ENCODE measurements at places on chromosomes 11 and 22.

DNA sequence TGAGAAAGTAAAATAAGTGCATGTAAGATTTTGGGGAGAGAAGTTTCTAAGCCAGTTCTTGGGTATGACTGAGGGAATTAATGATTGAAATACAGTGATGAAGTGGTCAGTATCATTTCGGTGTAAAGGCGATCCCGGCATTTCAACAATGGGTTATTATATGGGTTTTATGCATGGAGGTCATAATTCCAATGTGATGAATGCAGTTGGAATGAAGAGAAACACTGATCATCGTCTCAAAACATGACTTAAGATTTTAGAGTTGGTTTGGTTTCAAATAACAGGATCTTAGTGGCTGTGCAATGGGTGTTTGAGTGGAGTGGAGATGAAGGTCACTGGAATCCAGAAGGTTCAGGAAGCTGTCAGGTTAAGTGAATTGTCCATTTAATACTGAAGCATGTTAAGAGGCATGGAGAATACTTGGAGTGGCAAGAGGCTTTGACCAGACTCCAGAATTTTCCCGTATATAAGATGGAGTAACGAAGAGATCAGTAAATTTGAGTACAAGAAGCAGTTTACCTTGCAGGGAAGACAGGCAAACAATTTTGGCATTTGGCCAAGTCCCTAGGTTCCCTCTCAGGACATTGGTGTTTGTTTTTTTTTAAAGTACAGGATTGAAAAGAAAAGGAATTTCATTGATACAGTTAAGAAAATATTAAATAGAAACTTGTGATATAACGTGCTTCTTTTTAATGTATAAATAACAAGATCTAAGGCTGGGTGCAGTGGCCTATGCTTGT lies 96.4 kb upstream of the BIRC3 start:
- no peak for DNase-seq

DNA sequence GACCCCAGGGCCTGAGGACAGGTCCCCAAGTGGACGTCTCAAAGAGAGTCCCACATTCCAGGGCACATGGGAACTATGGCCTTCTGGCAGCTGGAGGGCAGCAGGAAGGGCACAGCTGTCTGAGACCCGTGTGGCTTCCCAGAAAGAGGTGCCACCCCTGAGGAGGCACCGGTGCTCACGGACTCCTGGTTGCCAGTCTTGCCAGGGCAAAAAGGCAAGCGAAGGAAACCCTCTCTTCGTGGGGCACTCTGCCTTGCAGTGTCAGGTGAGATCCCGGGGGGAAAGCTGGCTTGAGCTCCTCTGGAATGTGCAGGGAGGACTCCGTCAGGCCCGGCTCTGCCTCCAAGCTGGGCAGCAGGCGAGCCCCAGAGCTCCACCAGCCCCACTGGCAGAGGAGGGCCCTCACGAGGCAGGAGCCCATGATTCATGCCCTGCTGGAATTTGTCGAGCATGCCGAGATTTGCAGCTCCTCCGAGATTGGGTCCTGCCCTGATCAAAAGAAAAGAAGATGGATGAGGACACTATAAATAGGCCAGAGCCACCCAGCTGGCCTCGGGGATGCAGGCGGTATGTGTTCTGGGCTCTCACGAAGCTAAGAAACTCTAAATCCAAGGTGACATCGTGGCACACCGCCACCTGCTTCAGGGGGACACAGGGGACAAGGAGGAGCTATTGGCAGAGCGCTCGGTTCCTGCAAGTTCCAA lies 9.9 kb upstream of the CELSR1 start:
- DNase-seq, result no peak

- DNase-seq, result no peak
Measured at GRCh38 chr22:45475063-45475747, 27.5 kb upstream of the FBLN1 start.

GRCh38 chr11:127230392-127230791 lies 229.8 kb upstream of the KIRREL3 start:
- no peak for DNase-seq

GRCh38 chr11:128941110-128941509 lies 1.6 kb downstream of the TP53AIP1 start:
- no peak for DNase-seq

DNA sequence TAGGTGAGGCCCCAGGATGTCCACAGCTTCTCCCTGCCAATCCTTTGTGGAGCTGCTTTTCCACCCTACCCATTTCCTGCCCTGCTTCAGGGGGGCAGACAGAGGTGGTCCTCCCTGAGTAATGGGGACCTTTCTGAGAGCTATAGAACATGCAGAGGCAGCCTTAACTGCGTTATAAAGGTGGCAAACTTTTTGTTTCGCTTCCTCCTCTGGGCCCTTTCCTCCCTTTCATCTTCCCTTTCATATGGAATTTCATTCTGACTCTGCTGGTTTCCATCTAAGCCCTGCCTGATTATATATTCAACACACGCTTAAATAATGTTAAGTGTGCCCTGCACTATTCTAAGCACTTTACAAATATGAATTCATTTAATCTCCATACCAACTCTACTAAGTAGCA lies 169.3 kb upstream of the E2F8 start:
- DNase-seq, result no peak

DNA sequence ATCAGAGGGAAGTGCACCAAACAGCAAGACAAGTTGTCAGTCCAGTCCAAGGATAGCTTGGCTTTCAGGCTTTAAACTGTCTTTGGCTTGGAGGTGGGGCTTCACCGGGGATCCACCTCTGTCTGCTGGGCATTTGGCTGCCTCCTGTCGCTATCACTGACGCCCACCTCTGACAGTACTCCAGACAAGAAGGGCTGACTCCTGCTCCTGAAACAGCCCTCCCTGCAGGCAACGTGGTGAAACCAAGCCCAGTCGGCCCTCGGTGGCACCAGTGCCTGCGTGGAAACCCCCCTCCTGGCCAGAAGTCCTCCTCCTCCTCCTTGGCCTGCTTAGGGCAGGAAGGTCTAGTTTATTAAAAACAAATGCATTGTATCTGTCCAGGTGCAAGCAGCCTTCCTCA lies 16.9 kb downstream of the DHCR7 start:
- no peak for DNase-seq

GRCh38 chr22:23047742-23048141 lies 22.6 kb upstream of the GNAZ start:
- DNase-seq, result no peak

GRCh38 chr11:63737718-63738117 lies 30.9 kb downstream of the ZFTA start:
- no peak for DNase-seq

- no peak for DNase-seq
Measured at GRCh38 chr11:94342250-94342649, 37.9 kb downstream of the IZUMO1R start.

GRCh38 chr22:27419473-27419872 lies 382.1 kb downstream of the MN1 start:
- DNase-seq, result no peak

- DNase-seq, result peak; percentile 38
Measured at GRCh38 chr11:124762624-124763155, 600 bp upstream of the ESAM start.

DNA sequence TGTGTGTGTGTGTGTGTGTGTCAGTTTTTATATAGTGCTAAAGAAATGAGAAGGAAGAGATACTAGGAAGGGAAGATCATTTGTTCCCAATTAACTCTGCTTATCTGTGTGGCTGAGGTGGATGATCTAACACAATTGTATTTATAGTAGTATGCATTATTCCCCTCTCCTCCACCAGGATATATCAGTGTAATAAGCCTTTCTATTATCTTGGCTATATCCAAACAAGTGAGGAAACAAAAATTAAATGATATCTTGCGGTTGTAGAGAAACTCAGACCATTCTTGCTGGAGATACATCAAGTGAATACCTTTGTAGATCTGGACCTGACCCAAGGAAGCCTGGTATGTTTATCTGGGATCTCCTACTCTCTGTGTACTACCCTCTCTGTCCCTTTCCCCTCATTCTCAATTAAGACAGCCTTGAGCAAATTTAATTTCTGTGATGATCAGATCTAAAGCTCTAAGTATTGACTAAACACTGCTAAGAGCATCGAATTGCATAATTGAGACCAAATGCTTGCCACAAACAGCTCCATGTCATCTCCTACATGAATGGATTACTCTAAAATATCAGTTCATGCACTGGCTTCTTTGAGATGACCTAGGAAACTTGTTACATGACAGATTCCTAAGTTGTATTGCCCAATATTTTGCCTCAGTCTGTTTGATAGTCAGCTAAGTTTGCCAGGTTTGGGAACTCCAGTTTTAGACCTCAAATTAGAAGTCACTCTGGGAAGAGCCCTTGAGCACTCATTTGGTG lies 185.3 kb upstream of the CTSC start:
- no peak for DNase-seq

DNA sequence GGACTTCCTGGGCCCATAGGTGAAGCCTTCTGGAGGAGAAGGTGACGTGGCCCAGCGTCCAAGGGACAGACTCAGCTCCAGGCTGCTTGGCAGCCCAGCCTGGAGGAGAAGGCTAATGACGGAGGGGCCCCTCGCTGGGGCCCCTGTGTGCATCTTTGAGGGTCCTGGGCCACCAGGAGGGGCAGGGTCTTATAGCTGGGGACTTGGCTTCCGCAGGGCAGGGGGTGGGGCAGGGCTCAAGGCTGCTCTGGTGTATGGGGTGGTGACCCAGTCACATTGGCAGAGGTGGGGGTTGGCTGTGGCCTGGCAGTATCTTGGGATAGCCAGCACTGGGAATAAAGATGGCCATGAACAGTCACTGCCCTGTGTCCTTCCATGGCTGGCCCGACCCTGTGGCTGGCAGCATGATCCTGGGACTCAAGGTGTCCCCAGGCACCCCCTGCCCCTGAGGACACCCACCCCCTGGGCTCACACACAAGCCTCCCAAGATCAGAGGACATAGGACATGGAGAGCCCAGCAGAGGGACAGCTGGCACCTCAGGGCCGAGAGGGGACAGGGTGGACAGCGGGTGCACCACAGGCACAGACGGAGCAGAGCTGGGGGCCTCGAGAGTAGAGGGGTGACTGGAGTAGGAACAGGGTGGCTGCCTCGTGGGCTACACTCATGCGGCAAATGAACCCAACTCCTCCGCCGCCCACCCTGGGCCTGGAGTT lies 10.1 kb downstream of the SIGIRR start:
- DNase-seq, result no peak

DNA sequence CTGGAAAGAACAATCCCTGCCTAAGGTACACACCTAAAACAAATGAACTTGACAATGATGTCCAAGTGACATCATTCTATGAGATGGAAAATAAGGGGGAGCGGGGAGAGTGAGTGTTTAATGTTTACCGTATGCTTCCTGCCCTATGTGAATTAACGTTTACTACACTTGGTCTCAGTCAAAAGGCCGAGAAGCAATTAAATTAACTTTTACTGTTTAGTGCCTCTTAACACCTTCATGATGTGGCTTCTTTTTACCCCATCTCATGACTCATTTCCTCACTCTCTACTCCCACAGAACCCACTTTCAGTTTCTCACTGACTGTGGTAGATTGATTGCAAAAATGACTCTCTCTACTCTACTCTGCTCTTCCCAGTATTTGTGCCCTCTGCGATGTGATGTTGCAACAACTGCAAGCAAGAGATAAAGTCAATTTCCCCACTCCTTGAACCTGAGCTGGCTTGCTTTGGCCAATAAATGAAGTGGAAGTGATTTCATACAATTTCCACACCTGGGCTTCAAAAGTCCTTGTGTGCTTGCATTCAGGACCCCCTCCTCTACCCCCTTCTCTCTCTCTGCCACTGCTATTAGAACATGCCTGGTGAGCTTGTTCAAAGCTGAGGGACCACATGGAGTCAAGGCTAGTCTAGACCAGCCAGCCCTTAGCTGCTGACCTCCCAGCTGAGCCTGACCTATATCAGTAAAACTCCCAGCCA lies 11.6 kb upstream of the ALKBH3 start:
- no peak for DNase-seq

DNA sequence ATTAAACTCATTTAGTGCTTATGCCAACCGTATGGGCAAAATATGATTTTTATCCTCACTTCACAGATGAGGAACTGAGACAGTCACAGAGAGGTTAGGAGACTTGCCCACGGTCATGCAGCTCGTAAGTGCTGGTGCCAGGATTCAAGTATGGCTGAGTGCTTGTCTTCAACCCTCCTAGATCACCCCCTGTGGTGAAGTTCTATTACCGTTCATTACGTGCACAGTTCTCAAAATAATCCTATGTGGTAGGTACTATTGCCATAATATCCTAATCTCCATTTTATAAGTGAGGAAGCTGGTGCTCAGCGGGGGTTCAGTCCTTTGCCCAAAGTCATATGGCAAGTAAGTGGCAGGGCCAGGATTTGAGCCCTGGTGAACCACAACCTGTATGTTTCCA lies 1.5 kb downstream of the MIEF1 start:
- DNase-seq, result no peak

- DNase-seq, result no peak
Measured at GRCh38 chr11:86923999-86924766, 31.0 kb downstream of the FZD4 start.

DNA sequence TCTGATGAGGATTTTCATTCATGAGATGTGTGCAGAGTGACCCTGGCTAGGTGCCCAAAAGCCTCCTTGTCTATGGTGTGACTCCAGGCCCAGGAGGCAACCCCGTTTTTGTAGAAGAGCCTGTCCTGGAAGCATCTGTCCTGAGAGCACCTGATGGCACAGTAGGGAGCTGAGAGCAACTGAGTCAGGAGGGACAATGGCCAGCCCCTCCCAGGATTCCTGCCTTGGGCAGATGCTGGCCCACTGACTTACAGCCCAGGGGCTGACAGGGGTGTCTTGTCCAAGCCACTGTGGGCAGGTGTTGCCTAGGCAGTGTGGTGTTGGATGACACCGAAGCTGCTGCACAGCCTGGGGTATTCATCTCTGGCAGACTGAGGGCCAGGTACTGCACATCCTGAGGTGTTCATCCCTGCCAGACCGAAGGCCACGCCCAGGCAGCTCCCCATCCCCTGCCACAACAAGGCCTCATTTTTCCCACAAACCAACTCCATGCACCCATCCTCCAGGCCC lies 3.2 kb upstream of the RFPL2 start:
- DNase-seq, result no peak

- peak; percentile 50 for DNase-seq
Measured at GRCh38 chr11:130827451-130828377, 88.6 kb downstream of the SNX19 start.

DNA sequence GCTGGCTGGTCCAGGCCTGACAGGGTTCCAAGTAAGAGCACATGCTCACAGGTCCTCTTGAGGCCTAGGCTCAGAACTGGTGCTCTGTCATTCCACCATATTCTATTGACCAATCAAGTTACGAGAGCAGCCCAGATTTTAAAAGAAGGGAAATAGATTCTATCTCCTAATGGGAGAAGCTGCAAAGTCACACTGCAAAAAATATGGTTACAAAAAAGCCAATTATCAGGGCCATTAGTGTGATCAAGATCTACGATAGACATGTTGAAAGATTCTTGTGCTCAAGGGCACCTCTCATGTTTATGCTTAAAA lies 96.1 kb downstream of the CD44 start:
- no peak for DNase-seq

DNA sequence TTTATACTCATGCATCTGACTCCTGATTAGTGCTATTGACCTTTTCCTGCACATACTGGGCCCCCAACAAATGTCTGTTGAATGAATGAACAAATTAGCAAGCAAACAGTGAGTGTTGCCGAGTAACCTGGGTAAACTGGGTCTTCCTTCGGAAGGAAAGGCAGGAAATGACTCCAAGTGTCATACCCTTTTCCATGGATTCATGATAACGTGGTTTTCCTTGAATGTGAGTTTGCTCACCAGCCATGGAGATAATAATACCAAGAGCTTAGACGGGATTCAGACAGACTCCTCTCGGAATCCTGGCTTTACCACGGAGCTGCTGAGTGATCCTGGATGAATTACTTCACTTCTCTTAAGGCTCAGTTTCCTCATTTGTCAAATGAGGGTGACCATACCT lies 16.7 kb downstream of the TECTA start:
- no peak for DNase-seq
